Mesenteric fat pad (tissue), 1 donor: ENCODE measurements at places on chromosomes 3 and 15. TPM values are rescaled to one million over a fixed set of nuclear protein-coding genes. Genes with fewer than 3 reads are reported as not detected.

Gene CLK3
- total RNA-seq, result 51.4 TPM

Gene TRIM71
- not detected for total RNA-seq

Gene CAND2
- total RNA-seq, result 1.7 TPM

Gene TMC3
- not detected for total RNA-seq

Gene NR2F2
- total RNA-seq, result 76.3 TPM

Gene ZBED2
- not detected for total RNA-seq

Gene SAMD7
- total RNA-seq, result not detected

- DNase-seq, result no peak
Measured at GRCh38 chr15:49101536-49101935, 53.9 kb downstream of the COPS2 start.

GRCh38 chr3:13083898-13084297 is 10.7 kb upstream of the IQSEC1 start:
- no peak for DNase-seq

DNA sequence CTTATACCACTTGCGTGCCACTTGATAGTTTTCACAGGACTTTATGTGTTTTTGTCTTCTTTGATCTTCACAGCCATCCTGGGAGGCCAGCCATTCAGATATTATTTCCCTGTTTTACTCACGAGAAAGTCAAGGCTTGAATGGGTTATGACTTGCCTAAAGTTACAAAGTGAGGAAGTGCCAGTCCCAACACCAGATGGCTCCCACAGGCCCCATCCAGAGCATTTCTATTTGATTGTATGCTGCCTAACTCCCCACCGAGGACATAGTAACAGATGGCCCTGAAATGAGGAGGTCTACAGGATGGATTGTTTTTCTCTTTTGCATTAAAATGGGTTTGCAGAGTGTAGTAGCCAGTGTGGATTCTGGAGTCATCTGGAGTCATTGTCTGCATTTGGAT is 74.5 kb downstream of the SPTSSB start:
- DNase-seq, result no peak

DNA sequence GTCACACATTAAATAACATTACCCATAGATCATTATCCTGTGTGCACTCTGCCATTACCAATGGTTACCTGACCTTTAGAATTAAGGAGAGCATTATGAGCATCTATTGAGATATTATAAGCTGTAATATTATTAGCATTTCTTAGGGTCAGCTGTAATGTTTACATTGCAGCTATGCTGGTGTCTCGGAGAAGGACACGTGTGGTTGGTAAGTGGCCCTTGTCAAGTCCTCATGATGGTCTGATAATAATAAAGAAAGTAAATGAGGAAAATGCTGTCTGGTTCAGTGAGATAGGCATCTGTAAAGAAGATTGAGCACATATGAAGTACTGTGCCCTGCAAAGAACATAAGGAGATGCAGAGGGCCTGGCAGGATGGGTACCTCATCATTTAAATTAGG is 71.7 kb upstream of the ARL6 start:
- DNase-seq, result no peak

DNA sequence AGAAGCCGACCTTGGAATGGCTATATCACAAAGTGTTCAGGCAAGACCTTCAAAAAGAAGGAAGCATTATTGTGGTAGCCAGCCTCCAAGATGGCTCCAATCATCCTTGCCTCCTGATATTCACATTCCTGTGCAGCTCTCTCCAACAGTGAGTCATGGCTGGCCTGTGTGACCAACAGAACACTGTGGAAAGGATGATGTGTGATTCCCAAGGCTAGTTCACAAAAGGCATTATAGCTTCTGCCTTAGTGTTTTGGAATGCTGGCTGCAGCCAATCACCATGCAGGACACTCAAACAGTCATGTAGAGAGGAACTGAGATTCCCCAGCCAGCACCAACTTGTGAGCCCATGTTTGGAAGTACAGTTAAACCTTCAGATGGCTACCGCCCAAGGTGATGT is 102.6 kb downstream of the EFL1 start:
- DNase-seq, result no peak

GRCh38 chr3:72614394-72615074 is 233.7 kb downstream of the SHQ1 start:
- no peak for DNase-seq

DNA sequence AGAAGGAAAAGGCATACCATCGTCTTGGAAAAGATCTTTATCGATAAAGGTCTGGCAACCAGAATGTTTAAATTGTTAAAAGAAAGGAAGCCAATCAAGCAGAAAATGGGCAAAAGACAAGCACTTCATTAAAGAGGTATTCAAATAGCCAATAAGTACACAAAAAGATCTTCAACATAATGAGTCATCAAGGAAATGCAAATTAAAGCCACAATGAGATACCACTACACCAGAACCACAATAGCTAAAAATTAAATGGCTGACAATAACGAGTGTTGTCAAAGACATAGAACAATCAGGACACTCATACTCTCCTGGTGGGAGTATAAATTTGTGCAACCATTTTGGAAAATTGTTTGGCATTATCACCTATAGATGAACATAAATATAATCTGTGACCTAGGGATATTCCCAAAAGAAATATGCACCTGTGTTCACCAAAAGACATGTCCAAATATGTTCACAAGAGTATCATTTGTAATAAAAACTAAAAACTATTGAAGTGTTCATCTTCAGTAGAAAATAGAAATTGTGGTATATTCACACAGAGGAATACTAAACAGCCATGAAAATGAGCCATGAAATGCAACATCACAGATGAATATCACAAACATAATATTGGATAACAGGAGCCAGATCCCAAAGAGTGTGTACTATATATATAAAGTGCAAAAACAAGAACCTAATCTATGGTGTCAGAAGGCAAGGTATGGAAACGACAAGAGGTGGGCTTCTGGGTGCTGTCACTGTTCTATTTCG is 14.4 kb upstream of the BTBD1 start:
- no peak for DNase-seq

DNA sequence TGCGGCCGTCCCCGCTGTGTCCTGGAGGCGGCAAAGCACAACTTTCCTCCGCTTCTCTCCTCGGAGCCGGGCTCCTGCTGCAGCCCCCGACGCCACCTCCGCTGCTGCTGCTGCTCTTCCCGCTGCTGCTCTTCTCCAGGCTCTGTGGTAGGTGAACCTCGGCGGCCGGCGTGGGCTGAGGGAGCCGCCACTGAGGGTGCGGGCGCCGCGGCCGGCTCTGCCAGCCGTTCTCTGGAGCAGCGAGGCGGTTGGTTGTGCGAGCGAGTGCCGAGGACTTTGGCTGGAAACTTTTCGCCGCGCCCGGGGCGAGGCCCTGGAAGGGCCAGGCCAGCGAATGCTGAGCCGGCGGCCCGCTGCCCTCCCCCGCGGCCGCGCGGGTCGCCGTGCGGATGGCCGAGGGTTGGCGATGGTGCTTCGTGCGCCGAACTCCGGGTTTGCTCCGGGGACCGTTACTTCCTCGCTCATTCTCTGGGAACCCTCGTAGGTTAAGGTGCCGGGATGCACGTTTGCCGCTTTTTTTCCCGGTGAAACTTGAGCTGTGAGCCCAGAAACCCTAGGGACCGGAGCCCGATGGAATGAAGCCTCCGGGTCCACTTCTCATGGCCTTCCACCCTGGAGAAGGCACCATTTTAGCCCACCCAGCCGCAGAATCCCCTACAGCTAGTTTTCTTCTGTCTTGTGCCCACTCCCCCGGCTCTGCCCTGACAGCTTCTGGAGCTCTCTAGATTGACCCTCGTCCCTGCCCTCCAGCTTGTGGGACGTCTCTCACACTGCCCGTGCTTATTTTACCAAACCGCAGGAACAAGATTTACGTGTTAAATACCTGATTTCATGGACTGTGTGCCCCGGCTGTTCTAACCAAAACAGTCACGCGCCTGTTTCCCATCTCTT is 660 bp downstream of the NECTIN3 start:
- DNase-seq, result no peak

- no peak for DNase-seq
Measured at GRCh38 chr3:65406470-65406869, 632.2 kb downstream of the MAGI1 start.

DNA sequence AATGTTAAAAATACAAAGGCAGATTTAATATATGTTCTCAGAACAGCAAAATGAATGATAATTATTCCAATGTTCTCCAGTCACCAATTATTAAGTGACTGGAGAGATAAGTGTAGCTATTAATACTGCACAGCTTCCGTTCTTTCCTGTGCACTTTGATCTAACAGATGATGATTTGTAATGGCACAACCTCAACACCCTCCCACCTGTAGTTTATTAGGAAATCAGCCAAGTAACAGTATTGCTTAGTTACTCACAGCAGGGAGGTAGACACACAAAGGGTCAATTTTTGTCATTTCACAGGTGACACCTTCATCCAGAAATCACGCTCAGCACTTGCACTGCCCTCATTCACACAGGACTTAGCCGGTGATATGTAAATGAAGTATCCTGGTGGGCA is 688.1 kb downstream of the EPHA3 start:
- DNase-seq, result no peak

- no peak for DNase-seq
Measured at GRCh38 chr15:48414015-48414414, 82.8 kb downstream of the DUT start.

DNA sequence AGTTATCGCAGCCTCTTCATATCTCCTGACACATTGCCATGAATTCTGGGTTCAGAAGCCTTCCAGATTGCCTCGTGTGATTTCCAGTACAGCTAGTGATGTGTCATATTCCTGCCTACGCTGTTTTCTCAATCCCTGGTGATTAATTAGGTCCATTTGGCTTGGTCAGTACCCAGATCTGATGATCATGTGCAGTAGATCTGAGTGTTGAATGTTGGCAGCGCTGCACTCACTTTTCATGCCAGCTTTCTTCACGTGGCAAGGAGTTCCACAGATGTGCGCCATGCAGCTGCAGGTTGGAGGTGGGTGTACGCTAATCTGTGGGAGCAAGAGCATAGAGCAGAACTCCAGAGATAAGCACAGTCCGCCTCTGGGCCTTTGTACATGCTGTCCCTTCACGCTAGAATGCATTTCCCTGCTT is 86.9 kb upstream of the COL6A5 start:
- no peak for DNase-seq

- DNase-seq, result no peak
Measured at GRCh38 chr15:97052513-97052912, 722.0 kb downstream of the NR2F2 start.

DNA sequence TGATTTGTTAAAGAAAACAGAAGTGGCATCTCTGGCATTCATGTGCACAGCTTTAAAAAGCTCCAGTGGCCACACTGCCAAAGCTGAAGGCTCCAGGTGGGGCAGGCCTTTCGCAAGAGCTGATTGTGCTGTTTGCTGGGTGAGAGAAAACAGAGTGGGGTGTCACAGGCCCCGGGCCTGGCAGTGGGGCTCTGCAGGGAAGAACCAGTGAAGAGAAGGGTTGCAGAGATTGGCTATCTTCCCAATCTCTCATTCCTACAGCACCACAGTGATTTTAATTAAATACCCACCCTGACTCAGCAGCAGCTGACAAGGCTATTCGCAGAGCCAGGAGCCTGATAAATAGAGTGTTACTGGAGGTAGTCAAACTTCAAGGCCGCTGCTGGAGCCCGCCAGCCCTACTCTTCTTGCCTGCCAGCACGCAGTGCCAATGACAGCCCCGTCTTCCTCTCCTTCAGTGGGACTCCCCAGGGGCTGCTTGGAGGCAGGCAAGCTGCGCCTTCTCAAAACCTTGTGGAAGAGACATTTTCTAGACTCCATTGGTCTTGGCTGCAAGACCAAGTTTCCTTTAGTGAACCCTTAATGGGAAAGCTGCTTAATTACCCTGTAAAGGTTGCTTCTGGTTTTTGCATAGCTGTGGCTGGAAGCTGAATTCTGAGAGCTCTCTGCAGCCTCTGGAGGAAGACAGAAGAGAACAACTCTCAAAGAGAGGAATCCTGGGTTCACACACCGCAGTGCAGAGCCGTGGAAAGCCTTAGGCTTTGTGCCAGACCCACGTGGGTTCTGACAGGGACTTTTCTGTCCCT is 225.8 kb upstream of the SLCO3A1 start:
- no peak for DNase-seq
